ENCODE measurements at places on chromosomes 6 and 20.

GRCh38 chr6:133741375-133741861, 147.5 kb upstream of the TCF21 start:
- no peak for DNase-seq

GRCh38 chr20:53805895-53806384, 212.3 kb upstream of the ZNF217 start:
- DNase-seq = no peak

DNA sequence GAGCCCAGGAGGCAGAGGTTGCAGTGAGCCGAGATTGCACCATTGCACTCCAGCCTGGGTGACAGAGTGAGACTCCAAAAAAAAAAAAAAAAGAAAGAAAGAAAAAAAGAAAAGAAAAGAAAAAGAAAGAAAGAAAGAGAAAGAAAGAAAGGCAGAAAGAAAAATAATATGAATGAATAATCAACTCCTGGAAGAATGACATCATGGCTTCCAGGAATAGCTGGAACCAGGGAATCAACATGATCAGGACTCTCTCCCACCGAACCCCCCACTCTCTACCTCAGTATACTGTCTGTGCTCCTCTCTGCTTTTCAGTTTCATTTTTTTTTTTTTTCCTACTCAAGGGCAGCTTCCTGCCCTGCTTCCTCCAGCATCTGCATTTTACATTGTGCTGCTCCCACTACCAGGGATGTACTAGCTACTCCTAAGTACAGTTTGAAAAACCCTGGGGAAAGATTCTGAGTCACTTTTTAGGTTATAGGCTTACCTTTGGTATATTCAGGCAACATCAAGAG, 19.7 kb upstream of the MTCL3 start:
- no peak for DNase-seq

GRCh38 chr6:33292996-33293682, 3.7 kb downstream of the PFDN6 start:
- DNase-seq = no peak

- no peak for DNase-seq
These were observed 9.5 kb downstream of the GZF1 start for GRCh38 chr20:23371496-23371895.

- DNase-seq = peak; percentile 62
These were observed 4.7 kb upstream of the GJA1 start for GRCh38 chr6:121430514-121431460.
